GM12892 (cell line): ENCODE measurements at places on chromosomes 6 and 20.

GRCh38 chr20:4667371-4667773, 54.3 kb upstream of the PRND start:
- no peak for DNase-seq

GRCh38 chr6:44217332-44218143, 812 bp downstream of the MYMX start:
- no peak for DNase-seq

DNA sequence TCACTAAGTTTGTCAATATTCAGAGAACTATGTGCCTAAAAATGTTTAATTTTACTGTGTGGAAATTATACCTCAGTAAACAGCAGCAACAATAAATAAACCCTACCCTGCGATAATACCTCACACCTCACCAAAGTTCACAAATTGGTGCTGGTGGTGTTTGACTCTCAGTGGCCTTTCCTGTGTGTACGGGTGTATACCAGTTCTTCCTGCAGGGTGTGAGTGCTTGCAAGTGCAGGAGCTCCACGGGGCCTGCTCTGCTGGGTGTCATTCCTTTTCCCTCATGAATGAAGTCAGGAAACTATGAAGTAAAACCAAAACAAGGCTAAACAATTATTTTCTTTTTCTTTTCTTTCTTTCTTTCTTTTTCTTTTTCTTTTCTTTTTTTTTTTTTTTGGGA, 4.1 kb upstream of the ENPP5 start:
- no peak for DNase-seq

- DNase-seq = no peak
These were observed 5.3 kb downstream of the ANKRD6 start for GRCh38 chr6:89438248-89438647.

DNA sequence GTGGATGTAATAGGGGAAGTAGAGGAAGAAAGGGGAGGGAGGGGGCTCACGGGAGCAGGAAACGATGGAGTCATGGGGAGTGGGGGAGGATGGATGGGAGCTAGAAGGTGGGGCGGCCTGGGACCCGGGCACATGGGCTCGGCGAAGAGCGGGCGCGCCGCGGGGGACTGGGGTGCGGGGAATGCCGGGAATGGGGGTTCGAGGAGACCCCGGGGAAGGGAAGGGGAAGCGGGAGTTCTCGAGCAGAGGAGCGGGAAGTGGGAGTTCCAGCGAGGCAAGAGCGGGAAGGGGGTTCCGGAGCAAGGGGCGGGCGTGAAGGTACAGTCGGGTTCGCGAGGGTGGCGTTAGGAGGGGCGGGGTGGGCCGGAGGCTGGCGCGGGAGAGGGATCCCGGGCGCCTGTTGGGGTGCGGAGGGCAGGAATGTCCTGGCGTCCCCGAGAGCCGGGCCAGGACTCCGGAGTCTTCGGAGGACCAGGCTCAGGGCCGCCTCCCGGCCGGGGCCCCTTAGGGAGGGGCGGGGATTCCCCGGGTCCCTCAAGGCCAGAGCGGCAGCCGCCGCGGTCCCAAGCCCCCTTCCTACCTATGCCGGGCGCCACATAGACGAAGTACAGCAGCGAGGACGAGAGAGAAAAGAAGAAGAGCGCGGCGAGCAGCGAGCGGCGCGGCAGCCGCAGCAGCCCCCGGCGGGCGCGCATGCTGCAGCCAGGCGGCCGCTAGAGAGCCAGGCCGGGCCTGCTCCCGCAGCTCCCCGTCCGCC, 504 bp downstream of the B4GALT5 start:
- no peak for DNase-seq

DNA sequence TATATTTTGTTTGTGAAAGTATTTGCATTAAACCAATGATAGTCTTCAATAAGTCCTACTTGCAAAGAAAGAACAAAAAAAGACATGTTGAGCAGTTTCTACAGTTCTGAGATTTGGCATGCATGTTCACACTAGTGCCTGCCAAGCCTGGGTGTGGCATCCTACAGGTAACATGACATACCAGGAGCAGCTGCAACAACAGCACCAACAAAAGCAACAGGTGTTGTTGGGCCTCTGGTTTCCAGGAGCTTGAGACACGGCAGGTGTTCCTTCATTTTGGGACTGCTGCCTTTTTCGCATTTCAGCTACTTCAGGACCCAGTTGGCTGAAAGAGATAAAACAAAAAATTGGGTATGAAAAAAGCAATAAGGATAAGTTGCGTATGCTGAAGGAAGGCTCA, 41.2 kb upstream of the MTRF1L start:
- DNase-seq = no peak

DNA sequence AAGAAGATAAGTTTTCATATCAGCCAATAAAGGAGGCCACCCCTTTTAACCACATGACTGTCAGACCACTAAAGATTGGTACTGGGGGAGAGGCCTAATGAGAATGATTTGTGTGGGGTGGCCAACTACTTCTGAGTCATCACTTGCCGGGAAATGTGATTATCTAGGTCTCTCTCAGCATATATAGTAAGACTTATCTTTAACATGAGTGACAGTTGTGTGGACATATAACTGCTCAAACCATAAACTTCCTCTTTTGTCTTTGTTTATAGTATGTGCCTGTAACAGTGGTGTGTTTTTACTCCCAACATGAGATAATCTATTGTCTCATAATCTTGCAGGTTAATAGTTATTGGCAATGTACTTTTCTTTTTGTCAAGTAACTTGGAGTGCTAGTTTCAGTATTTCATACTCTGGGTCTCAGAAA, 312.4 kb downstream of the CDKAL1 start:
- no peak for DNase-seq

- DNase-seq = no peak
These were observed 45.3 kb upstream of the COL21A1 start for GRCh38 chr6:56292505-56293181.

DNA sequence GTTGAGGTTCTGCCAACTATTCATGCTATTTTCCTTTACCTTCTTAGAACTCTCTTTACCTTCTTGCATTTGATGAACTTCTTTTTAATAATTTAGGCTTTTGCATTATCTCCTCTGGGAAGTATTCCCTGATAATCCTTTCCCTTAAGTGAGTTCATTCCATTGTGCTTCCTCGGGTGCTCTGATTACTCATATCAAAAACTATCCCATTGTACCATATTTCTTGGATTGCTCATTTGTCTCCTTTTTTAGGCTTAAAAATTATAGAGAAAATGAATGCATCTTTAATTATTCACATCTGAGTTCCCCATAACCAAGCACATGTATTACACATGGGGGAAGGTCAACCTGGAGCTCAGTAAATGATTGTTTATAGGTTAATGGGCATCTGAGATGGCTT, 2.5 kb downstream of the CALHM4 start:
- no peak for DNase-seq

DNA sequence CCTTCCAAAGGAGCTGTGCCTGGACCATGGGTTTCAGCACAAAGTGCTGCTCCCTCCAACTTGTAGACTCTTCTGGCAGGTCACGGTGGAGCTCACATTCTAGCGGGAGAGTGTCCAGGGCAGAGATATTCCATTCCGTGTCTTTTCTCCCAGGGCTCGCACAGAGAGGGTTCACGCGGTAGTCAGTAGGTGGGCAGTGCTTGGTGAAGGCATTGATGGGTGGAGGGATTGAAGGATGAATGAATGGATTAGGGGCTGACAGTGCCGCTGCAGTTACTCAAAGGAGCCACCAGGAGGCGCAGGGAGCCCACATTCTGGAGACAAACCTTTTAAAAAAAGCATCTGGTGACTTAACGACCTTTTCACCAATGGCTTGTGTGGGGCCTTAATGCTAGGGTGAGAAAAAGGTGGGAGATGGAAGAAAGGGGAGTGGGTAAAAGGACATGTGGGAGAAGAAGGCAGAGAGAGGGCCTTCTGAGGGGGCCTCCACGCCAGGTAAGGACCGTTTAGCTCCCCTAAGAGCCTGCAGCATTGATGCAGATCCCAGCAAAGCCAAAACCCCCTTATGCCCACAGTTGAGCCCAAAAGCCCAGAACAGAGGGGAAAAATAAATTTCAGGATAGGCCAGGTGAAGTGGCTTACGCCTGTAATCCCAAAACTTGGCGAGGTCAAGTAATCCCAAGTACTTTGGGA, 17.5 kb upstream of the FAM110A start:
- peak; percentile 48 for DNase-seq

GRCh38 chr6:118186672-118187567, 279.9 kb downstream of the SLC35F1 start:
- no peak for DNase-seq

DNA sequence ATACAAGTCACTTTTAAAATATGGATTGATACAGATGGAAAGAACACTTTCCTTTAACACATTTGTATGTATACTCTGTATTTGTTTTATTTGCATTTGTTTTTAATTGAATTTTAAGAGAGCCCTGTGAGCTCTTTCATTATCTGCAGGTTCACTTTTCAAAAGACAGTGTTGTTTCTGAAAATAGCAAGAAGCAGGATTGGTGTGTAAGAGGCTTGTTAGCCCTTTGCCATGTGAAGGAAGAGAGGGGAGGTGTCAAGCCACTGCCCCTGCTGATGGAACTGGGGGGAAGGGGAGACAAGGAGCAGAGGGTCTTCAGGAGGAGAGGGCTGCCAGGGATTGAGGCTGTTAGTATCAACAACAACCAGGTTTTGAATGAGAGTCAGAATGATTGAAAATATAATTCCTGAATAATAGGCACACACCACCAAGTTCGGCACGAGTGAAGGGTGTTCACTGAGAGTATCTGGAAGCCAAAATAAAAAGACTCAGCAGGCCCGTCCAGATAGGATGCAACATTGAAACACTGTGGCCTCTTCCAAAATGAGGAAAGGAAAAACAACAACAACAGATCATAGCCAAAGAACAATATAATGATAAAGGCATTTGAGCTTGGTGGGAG, 12.6 kb upstream of the PBOV1 start:
- no peak for DNase-seq

GRCh38 chr6:16402581-16402900, 164.2 kb downstream of the GMPR start:
- no peak for DNase-seq

- no peak for DNase-seq
These were observed 142.1 kb upstream of the TBX18 start for GRCh38 chr6:84906514-84906913.

- DNase-seq = no peak
These were observed 49.8 kb downstream of the ZDHHC14 start for GRCh38 chr6:157430834-157431233.

DNA sequence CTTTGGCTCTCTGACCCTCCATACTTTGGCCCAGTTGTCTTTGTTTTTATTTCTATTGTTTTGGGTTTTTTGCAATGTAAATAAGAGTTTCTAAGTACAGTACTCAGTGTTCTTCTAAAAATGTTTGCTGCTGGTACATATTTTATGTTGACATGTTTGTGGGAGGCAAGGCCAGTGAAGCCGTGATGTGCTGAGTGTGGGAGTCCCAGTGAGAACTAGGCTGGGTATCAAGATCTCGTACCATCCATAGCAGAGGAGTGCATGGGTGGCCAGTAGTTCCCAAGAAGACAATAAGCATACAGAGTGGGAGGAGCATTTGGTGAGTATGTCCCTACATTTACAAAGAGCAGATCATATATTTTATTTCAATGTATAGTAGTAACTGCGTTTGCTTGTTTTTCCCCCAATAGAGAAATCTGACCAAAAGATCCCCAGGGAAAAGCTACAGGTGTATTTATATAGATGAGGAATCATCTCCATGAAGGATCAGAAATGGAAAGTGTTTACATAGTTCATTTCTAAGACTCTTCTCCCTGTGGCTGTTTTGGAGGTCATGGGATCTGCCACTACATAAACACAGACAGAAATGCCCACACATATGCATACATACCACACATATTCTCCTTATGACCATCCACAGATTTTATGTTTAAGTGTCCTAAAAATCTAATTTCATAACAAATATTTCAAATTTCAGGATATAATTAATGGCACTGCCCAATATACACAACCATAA, 285.9 kb downstream of the ALDH8A1 start:
- DNase-seq = no peak

- DNase-seq = no peak
These were observed 33.7 kb downstream of the ADGRF5 start for GRCh38 chr6:46888031-46888430.

- DNase-seq = no peak
These were observed 664.8 kb upstream of the GJE1 start for GRCh38 chr6:141467881-141468280.

GRCh38 chr6:150905769-150906168, 40.3 kb downstream of the MTHFD1L start:
- DNase-seq = no peak

DNA sequence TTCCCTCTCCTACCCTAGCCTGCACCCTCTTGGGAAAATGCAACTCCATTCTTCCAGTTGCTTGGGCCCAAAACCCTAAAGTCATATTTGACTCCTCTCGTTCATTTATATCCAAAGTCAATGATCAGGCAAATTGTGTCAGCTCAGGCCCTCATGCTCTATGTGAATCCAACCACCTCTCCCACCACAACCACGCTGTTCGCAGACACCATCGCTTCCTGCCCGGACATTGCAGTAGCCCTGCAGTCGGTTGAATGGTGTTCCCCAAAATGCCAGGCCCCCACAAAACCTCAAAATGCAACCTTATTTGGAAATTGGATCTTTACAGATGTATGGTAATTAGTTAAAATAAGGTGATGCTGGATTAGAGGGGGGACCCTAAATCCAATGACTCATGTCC, 98.3 kb downstream of the PREX1 start:
- no peak for DNase-seq

DNA sequence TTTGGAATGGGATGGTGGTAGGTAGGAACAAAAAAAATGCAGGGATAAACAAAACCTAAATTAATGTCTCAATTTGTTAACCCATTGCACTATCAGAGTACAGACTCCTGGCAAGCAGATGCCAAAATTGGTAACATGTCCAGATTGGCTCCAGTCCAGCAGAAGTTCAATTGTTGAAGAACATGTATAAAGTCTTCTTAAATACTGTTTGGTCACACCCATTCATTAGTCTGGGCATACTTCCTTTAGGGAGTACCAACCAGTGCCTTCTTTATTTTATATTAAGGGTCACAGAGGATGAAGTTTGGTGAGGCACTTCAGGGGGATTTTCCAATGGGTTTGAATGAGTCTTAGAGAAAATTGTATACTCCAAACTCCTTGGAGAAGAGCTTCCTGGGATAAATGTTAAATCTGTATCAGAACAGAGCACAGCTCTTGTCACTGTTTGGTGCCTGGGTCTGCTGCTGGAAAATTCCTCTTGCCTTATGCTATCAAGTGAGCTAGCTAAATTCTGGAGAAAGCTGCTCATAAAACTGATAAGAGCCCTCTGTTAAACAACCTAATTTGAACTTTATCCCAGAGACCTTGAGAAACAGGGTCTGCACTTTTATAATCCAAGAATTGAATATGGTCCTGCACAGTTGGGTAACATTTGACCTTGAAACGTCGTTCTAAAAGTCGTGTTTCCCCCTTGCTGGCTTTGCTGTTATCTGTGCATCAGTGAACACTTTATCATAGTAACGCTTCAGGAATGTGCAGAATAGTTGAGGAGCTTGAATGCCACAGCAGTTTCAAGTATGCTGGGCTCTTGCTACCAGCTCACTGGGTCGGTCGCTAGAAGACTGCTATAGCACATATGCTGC, 334.1 kb upstream of the CITED2 start:
- DNase-seq = no peak

GRCh38 chr6:169099411-169100202, 154.0 kb downstream of the THBS2 start:
- no peak for DNase-seq

GRCh38 chr6:157049133-157049532, 272.0 kb downstream of the ARID1B start:
- DNase-seq = no peak
